ENCODE measurements at places on chromosomes 3 and 15.

DNA sequence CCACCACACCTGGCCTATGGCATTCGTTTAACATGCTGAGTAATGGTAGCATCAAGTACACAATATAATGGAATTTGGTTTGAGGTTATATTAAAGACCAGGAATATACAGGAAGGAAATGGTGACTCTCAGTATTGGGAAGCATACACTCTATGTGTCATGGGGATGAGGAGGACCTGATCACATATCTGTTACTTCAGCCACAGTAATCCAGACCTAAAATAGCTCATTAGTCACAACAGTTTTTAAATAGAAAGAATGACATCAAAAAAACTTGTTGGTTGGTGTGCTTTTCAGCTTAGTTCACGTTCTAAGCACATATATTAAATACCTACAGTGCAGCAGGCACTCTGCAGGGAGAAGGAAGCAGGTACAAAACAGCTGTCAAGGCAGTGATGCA lies 52.5 kb upstream of the ATP2C1 start:
- H3K4me3 ChIP-seq = no peak overlapping the region
- H3K4me1 ChIP-seq = peaks cover 5% of the 10 kb centered on the region
- no peak for DNase-seq
- H3K27me3 ChIP-seq = peaks cover 10% of the 10 kb centered on the region
- H3K36me3 ChIP-seq = no peaks in the 10 kb centered on the region
- no peak overlapping the region for H3K27ac ChIP-seq

DNA sequence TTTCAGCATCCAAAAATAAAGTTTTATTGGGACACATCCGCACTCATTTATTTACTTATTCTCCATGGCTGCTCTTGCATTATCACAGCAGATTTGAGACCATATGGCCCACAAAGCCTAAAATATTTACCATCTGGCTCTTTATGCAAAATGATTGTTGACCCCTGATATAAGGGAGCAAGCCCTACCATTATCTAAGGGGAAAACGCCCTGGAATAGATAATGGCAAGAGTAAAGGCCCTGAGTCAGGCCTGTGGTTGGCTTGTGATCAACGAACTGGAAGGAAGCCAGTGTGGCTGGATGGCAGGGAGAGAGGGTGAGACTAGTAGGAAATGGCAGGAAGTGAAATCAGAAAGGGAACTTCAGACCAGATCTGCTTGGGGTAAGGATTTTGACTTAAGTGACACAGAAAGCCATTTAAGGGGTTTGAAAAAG lies 24.6 kb upstream of the DMXL2 start:
- no peak overlapping the region for H3K27ac ChIP-seq
- peaks cover 5% of the 10 kb centered on the region for H3K4me1 ChIP-seq
- no peak for DNase-seq
- H3K4me3 ChIP-seq = no peak overlapping the region
- no peaks in the 10 kb centered on the region for H3K36me3 ChIP-seq

DNA sequence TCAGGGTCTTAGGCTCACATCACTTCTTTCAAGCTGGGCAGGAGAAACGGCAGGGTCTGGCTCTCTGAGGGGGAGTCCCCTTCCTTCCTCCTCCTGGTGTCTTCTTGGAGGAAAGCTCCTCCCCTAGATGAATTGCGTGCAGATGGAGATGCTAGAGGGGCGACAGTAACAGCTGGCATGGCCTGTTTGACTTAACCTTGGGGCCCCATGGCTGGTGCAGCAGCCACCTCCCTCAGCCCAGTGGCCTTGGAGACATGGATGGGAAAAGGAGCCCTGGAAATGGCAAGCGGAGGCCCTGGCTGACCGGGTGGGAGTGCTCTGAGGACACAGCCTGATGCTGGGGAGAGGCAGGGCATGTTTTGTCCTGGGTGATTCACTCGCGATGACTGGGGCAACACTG lies 20.2 kb downstream of the PAK6 start:
- H3K27me3 ChIP-seq = peaks cover 29% of the 10 kb centered on the region
- no peaks in the 10 kb centered on the region for H3K36me3 ChIP-seq
- no peak for DNase-seq

DNA sequence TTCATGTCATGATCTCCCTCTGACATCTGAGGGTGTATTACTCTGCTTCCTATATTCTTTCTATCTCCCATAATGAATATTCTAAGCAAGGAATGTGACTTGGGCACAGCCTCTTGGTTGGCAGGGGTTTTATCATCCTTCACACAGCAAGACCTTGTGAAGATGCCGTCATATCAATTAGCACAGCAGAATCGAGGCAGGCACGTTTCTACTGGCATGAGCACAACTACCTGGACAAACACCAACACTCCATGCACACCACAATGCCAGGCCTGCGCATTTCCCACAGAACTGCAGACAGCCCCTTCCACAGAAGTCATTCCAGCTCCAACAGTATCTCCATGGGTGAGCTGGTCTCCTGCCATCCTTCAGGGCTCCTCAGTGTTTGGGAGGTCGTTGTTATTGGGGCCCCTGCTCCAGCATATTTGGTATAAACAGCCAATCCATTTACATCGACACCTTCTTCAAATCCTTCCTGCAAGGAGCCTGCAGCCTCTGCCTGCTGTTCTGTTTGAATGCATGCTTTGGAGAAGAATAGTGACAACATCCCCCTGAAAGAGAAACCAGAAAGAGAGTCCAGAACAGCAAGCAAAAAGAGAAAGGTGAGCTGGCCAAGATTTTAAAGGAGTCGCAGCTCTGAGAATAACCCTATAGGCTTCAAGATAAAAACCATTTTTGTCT lies 275.5 kb downstream of the SHOX2 start:
- no peaks in the 10 kb centered on the region for H3K36me3 ChIP-seq
- no peak overlapping the region for H3K27ac ChIP-seq
- H3K27me3 ChIP-seq = no peaks in the 10 kb centered on the region
- no peak overlapping the region for H3K4me3 ChIP-seq
- no peak for DNase-seq
- H3K4me1 ChIP-seq = no peaks in the 10 kb centered on the region

GRCh38 chr3:40899286-40899712 lies 300.0 kb upstream of the CTNNB1 start:
- no peaks in the 10 kb centered on the region for H3K4me1 ChIP-seq
- no peak overlapping the region for H3K4me3 ChIP-seq
- no peak for DNase-seq
- H3K27ac ChIP-seq = no peak overlapping the region

- H3K27me3 ChIP-seq = no peaks in the 10 kb centered on the region
- no peaks in the 10 kb centered on the region for H3K4me1 ChIP-seq
- H3K27ac ChIP-seq = no peak overlapping the region
- no peak overlapping the region for H3K4me3 ChIP-seq
Measured at GRCh38 chr3:65716071-65716751, 322.5 kb downstream of the MAGI1 start.

DNA sequence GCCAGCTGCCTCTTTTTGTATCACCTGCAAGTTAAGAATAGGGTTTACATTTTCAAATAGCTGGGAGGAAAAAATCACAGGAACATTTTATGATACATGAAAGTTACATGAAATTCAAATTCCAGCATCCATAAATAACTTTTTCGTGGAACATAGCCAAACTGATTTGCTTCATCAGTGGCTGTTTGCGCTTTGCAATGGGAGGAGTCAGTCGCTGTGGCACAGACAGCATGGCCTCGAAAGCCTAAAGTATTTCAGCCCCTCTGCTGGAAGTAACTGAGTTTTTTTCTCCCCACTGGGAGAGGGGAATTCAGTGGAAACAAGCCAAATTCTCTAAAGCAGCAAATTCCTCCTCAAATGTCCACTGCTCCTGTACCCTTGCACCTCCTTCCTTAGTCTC lies 271.9 kb downstream of the SUCLG2 start:
- H3K36me3 ChIP-seq = peaks cover 10% of the 10 kb centered on the region
- H3K4me1 ChIP-seq = peaks cover 5% of the 10 kb centered on the region
- DNase-seq = no peak
- no peaks in the 10 kb centered on the region for H3K27me3 ChIP-seq
- no peak overlapping the region for H3K4me3 ChIP-seq

All from T-helper 17 cell (primary cell).